ENCODE measurements at places on chromosomes 16 and 17.

- DNase-seq: peak; percentile 81
Observed at GRCh38 chr16:70380248-70380918, 33.7 kb downstream of the DDX19A start.

GRCh38 chr16:69328854-69329316, 1.5 kb downstream of the PDF start:
- DNase-seq: no peak

- no peak for DNase-seq
Observed at GRCh38 chr17:1498869-1499268, 6.4 kb upstream of the MYO1C start.

- no peak for DNase-seq
Observed at GRCh38 chr17:18318117-18318516, 3.0 kb downstream of the SMCR8 start.

DNA sequence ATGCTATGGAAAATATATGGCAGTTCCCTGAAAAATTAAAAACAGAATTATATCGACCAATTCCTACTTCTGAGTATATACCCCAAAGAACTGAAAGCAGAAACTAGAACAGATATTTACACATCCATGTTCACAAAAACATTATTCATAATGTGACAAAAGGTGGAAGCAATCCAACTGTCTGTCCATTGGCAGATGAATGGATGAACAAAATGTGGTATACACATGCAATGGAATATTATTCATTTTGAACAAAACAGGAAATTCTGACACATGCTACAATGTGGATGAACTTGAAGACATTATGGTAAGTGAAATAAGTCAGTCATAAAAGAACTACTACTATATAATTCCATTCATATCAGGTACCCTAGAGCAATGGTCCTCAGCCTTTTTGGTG, 263.5 kb upstream of the AXIN2 start:
- no peak for DNase-seq

DNA sequence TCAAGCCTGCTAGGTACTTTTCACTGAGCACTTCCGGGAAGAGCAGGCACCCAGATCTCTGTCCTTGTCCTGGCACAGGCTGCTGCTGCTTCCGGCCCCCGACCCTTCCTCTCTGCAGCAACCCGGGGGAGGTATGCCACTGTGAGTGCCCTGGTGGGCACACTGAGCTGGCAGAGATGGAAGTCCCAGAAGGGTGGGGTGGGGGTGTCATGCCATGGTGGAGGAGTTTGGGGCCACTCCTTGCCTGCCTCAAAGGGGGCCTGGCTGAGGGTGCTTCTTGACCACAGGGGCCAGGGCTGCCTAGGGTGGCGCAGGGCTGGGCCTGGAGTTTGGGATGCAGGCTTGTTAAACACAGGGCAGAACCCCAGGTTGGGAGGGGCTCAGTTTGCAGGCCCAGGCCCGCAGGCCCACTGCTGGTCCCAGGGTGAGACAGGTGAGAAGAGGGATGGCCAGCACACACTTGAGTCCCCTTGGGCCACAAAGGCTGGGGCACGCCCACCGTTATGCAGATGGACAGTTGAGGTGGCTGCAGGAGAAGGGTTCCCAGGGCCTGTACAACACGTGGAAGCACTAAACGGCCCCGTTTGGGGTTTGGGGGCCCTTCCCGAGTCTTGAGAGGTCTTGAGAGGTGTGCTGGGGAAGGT, 8.7 kb downstream of the TMEM235 start:
- DNase-seq: no peak

Data from T-helper 2 cell treated with Interferon-gamma antibody and Interleukin-4, amounts not matched to agents 5 μg/mL and 100 μg/mL, for 36 hours (primary cell).